Retina (tissue), 1 donor: ENCODE measurements at places on chromosomes 2 and 18.

DNA sequence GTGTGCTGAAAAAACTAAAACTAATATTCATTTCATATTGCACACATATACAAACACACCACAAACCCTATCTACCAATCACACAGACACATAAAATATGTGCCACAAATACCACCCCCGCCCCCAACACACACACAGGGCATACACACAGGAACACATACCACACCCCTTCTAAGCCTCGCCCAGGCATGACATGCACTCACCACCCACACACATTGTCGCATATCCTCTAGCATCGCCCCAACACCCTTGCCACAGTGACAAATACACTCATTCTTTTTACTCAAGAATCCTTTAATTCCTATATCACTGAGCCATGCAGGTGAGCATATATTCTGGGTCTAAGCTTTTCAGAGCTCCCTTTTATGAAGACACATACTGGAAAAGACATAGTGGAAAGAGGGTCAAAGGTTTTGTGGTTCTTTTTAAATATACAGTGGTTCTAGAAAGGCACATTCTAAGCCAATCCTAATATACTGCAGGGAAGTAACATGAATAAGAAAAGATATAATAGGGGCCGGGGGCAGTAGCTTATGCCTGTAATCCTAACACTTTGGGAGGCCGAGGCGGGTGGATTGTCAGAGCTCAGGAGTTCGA, 24.5 kb upstream of the LCLAT1 start:
- DNase-seq = no peak

DNA sequence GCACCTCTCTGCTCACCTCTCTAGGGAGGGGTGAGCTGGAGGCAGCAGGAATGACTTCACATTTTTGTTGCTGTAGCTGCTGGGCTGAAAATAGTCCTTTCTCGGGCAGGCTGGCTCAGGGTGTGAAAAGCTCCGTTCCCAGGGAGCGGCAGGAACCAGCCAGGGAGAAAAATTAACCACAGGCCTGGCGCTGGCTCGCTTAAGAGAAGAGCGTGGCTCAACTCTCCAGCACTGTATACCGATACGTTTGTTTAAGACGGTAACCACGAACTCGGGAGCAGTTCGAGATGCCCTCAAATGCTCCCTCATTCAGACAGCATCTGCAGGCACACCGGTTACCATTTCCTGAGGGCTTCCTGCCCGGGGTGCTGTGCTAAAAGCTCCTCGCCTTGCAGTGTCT, 129.6 kb downstream of the CELF4 start:
- peak; percentile 54 for DNase-seq

DNA sequence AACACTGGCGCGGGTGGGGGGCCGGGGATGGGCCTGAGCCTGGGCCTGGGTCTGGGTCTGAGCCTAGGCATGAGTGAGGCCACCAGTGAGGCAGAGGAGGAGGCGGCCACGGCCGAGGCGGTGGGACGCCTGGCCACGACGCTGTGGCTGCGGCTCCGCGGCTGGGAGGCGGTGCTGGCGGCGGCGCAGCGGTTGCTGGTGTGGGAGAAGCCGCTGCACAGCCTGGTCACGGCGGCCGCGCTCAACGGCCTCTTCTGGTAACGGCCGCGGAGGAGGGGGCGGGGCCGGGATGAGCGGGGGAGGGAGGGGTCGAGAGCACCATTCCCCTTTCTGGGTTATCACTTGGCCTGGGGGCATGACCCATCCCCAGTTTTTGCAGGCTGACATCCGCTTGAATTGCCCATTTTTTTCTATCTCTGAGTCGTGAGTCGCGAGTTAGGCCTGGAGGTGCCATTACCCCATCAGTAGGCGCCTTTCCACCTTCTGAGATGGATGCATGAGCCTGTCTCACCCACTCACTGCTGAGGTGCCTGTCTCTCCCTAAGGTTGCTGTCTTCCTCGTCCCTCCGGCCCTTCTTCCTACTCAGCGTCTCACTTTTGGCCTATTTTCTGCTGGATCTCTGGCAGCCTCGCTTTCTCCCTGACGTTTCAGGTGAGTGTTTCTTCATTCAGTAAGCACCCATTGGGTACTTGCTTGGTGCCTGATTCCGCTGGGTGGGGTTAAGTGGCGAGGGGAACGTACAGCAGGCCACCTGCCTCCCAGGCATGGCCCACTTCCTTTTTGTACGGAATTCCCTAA, 501 bp downstream of the RETREG2 start:
- peak; percentile 65 for DNase-seq

- no peak for DNase-seq
These were observed 180.0 kb downstream of the NAPG start for GRCh38 chr18:10705786-10706185.

DNA sequence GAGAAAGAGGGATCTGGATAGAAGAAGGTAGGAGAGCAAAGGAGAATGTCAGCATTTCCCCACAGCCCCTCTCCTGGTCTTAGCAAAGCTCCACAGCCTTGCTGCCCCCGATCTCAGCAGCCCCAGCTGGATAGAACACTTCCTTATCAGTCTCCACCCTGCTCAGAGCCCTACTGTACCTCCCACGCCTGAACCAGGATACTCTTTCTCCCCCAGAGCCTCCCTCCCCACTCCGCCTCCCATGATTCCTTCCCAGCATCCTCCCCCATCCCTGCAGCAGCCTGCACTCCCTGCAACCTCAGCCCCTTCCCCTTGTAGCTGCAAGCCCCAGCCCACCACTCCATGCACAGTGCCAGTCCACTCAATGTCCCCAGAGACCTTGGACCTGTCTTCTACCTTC, 25.8 kb downstream of the PLB1 start:
- DNase-seq = no peak
